ENCODE measurements at places on chromosomes 16 and 17. TPM values are rescaled to one million over a fixed set of nuclear protein-coding genes. Genes with fewer than 3 reads are reported as not detected.

- H3K27me3 ChIP-seq: no peaks in the 10 kb centered on the region
- H3K4me1 ChIP-seq: no peaks in the 10 kb centered on the region
- no peak for DNase-seq
- no peak overlapping the region for H3K27ac ChIP-seq
- no peaks in the 10 kb centered on the region for H3K36me3 ChIP-seq
These were observed 20.3 kb downstream of the COPRS start for GRCh38 chr17:31838636-31839225.

STAC2 gene
- 0.15 TPM for total RNA-seq

- peaks cover 15% of the 10 kb centered on the region for H3K4me1 ChIP-seq
- no peak overlapping the region for H3K27ac ChIP-seq
These were observed 5.2 kb downstream of the MINK1 start for GRCh38 chr17:4838309-4838785.

ARHGAP44 gene
- total RNA-seq: 51.5 TPM

- H3K27ac ChIP-seq: no peak overlapping the region
- peaks cover 3% of the 10 kb centered on the region for H3K4me1 ChIP-seq
- no peak overlapping the region for H3K4me3 ChIP-seq
- H3K27me3 ChIP-seq: no peaks in the 10 kb centered on the region
These were observed 246.9 kb upstream of the GSE1 start for GRCh38 chr16:85366031-85366763.
